ENCODE measurements at places on chromosomes 12 and 14.
A peak's percentile ranks its signal among the peaks of the same experiment; 100 is the strongest.

GRCh38 chr14:32350020-32350419 is 20.9 kb downstream of the AKAP6 start:
- no peak for DNase-seq

DNA sequence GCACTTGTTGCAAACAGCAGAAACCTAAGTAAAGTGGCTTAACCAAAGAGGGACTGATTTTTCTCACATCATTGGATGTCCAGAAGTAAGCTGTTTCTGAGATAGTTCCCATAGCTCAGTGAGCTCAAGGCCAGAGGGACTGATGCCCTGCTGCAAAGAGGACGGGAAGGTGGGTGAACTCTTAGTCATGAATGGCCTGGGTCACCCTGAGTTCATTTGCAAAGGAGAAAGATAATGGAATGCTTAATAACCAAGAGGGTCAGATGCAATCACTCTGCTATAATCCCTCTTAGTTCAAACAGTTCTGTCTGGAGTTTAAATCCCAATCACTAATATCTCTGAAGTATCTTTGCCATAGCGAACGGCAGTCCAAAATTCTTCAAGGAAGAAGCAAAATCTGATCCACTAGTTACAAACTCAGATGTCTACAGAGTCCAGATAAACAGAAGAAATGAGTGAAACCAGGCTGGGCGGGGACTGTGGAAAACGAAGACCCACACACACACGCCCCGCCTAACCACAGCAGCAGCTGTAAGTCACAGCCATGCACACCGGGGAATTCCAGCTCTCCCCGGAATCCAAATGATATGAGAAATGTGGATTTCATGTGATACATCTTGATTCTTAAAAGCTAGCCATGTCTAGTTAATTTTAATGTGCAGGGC is 289.5 kb downstream of the TMEM132D start:
- DNase-seq: no peak

DNA sequence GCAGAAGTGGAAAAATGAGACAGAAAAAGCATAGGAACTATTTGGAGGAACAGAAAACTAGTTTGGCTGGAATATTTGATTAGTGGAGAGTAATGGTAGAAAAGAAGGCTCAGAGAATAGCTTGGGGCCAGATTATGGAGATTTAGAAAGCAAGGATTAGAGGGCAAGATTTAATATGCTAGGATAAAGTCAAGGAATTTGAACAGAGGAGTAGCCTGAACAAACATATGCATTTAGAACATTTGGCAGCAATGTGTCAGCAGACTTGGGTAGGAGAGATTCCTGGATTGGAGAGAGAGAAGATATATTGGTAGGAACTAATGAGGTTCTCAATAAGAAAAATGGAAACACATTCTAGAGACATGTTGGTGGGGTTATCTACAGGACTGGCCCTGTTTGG is 229.2 kb upstream of the PKP2 start:
- no peak for DNase-seq

GRCh38 chr14:58871573-58871972 is 233.8 kb downstream of the DACT1 start:
- no peak for DNase-seq

- no peak for DNase-seq
Measured at GRCh38 chr12:98173773-98174427, 341.5 kb upstream of the TMPO start.

- DNase-seq: peak; percentile 46
Measured at GRCh38 chr12:5988659-5989116, 43.6 kb upstream of the ANO2 start.

DNA sequence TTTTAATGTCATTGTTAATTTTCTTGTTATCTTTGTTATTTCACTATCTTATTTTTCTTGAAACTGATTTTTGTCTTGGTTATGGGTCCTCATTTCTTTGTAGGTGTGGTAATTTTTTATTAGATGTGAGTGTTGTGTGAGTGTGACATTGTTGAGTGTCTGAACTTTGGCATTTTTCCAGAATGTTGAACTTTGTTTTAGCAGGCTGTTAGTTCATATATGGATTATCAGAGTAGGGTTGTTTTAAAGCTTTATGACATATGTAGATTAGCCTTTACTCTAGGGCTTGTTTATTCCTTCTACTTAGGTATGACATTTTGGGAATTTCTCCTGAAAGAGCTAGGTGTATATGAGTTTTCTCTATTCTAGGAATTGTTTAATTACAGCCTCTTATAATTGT is 103.9 kb downstream of the ARID2 start:
- no peak for DNase-seq
